CD14-positive monocyte (primary cell): ENCODE measurements at places on chromosomes 2 and 18.

DNA sequence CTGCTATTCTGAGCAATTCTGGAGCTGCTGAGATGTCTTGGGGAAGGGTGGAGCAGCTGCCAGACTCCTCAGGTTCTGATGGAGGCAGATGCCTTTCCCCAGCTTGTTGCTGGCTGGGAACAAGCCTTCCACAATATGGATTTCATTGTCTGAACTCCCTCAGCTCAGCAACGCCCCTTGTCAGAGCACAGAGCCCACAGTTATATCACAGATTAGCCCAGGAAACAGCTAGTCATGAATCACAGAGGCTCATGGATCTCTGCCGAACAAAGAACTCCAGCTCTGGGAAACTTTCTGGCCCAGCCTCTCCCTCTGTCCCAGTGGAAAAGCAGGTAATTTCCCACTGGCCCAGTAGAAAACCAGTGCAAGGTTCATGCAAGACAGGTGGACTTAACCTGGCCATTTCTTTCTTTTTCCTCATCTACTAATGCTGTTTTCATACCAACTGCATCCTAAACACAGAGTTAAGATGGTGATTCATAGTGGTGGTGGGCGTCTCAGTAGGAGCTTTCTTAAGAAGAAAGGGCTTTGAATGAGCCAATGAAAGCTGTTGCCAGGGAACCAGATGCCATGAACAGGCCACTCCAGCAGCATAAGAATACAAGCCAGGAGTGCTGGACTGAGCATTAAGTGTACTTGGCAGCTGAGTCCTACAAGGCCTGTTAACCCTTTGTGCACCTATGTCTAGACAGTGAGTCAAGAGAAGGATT is 8.7 kb upstream of the KIAA2012 start:
- no peaks in the 10 kb centered on the region for H3K4me1 ChIP-seq
- no peaks in the 10 kb centered on the region for H3K27me3 ChIP-seq
- H3K4me3 ChIP-seq, result no peak overlapping the region
- DNase-seq, result no peak

GRCh38 chr2:106159866-106160785 is 34.0 kb downstream of the UXS1 start:
- DNase-seq, result peak; percentile 57
- no peaks in the 10 kb centered on the region for H3K27me3 ChIP-seq
- H3K27ac ChIP-seq, result peak overlapping the region; percentile 2
- peak overlapping the region; percentile 1 for H3K4me3 ChIP-seq

- no peak for DNase-seq
- no peaks in the 10 kb centered on the region for H3K36me3 ChIP-seq
- H3K4me1 ChIP-seq, result no peaks in the 10 kb centered on the region
- H3K27ac ChIP-seq, result no peak overlapping the region
- no peak overlapping the region for H3K4me3 ChIP-seq
- H3K27me3 ChIP-seq, result no peaks in the 10 kb centered on the region
Observed at GRCh38 chr18:51655327-51655698, 457.8 kb upstream of the MEX3C start.

GRCh38 chr2:214765180-214765579 is 44.3 kb downstream of the BARD1 start:
- H3K36me3 ChIP-seq, result peaks cover 23% of the 10 kb centered on the region
- no peak overlapping the region for H3K4me3 ChIP-seq
- H3K27me3 ChIP-seq, result no peaks in the 10 kb centered on the region
- no peaks in the 10 kb centered on the region for H3K4me1 ChIP-seq

DNA sequence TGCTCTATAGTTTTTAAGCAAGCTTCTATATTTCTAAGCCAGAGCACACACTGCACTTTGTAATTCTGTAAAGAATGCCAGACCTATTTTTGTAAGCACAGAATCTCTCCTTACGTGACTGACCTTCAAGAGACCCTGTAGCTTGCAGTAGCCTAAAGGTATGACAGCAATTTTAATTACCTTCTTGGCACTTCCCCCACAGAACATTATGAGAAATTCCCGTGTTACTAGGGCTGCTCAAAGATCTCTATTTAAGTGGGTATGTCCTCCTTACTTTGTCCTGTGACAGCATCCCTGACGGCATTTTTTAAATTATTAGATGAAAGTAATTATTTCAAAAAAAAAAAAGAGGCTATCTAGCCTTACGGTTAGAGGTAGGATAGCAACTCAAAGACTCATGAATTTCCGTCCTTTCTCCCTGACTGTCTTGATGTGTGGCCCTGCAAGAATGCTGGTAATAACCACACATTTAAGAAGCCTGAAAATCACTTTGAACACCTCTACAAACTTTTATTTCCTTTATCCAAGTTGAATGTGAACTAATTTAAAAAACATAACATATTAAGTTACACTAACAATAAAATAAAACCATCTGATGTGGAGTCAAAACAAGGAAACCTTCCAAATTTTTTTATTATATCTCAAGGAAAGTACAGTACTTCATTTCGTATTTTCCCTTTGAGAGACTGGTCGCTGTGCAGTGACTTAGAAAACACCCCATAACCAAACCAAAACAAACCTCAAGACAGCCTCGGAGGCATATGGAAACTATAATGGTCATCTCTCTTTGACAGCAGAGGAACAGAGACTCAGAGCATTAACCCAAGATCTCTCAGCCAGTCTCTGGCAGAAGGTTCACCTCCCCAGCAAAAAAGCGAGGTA is 54.9 kb downstream of the THUMPD2 start:
- no peaks in the 10 kb centered on the region for H3K27me3 ChIP-seq
- no peak for DNase-seq
- H3K4me3 ChIP-seq, result no peak overlapping the region

DNA sequence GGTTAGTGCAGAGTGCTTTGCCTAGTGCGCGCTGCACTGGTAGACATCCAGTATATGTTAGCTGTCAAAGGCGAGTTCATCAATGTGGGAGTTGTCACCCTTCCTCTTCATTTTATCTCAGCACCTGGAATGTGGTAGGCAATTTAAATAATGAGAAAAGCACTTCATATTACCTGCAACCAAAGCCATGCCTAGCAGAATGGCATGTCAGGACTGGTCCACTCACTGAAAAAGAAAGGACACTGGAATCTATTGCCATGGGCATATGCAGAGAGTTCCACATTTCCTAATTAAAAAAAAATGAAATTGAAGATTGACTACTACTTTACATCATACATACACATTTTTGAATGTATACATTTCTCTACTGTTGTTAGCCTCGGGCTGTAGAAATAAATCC is 139.6 kb downstream of the PAX3 start:
- no peaks in the 10 kb centered on the region for H3K4me1 ChIP-seq
- no peak overlapping the region for H3K27ac ChIP-seq
- H3K27me3 ChIP-seq, result no peaks in the 10 kb centered on the region

- H3K27me3 ChIP-seq, result no peaks in the 10 kb centered on the region
- DNase-seq, result no peak
- H3K4me3 ChIP-seq, result no peak overlapping the region
- H3K36me3 ChIP-seq, result no peaks in the 10 kb centered on the region
- peaks cover 7% of the 10 kb centered on the region for H3K4me1 ChIP-seq
- no peak overlapping the region for H3K27ac ChIP-seq
Observed at GRCh38 chr18:13433685-13434084, 215.1 kb downstream of the LDLRAD4 start.

- no peak for DNase-seq
- H3K27ac ChIP-seq, result no peak overlapping the region
- no peaks in the 10 kb centered on the region for H3K4me1 ChIP-seq
- peaks cover 5% of the 10 kb centered on the region for H3K36me3 ChIP-seq
Observed at GRCh38 chr2:189553504-189554088, 27.0 kb downstream of the SLC40A1 start.

DNA sequence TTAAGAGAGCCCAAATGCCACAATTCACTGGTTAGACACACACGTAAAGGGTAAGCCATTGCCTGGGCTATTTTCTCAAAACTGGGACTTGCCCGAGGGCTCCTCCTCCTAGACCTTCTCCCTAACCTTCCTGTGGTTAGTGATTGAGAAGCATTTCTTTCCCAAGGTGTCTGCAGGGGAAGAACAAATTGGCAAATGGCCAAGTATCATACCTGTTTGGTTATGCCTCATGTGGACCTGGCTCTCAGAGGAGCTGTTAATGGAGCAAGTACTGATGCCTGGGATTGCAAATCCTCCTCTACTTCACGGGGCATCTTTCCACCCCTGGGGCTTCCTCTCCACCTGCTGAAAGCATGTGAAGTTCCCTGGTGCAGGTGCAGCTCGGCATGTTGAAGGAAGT is 187.5 kb upstream of the CYRIA start:
- DNase-seq, result no peak
- no peaks in the 10 kb centered on the region for H3K27me3 ChIP-seq
- no peaks in the 10 kb centered on the region for H3K36me3 ChIP-seq
- H3K4me1 ChIP-seq, result no peaks in the 10 kb centered on the region
- no peak overlapping the region for H3K27ac ChIP-seq

DNA sequence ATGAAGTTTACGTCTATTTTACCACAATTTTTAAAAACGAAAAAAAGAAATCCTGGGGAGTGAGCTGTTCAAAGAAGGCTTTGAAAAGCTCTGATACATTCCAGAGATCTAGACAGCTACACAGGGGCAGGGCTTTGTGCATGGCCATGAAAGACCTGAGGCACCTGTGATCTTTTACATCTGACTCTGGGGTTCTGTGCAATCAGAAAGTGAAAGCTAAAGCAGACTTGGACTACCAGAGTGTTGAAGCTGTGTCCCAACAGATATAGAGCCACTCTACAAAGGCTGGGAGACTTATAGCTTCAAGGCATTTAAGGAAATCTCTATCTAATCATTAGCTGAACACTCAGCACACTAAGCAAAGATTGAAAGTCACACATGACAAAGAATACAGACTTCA is 34.1 kb downstream of the PARD6G start:
- H3K4me1 ChIP-seq, result no peaks in the 10 kb centered on the region
- no peaks in the 10 kb centered on the region for H3K27me3 ChIP-seq
- no peak overlapping the region for H3K4me3 ChIP-seq
- H3K27ac ChIP-seq, result no peak overlapping the region

DNA sequence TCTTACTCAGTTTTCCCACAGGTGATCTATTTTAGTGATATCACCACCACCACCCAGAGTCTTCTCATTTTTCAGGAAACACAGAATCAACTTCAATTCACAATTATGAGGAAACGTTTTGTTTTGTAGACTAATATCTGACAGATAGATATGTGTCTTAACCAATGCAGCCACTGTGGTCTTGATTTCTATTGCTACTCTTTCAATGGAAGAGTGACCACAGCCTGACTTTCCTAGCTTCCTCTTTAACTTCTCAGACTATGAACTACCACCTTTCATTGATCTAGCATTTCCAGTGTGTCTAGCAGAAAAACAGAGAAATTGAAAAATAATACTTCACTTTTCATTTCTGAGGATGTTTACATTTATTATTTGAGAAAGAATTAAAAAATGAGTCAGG is 20.5 kb downstream of the ADAM17 start:
- no peak for DNase-seq
- H3K36me3 ChIP-seq, result peaks cover 22% of the 10 kb centered on the region
- H3K27me3 ChIP-seq, result no peaks in the 10 kb centered on the region

- peaks cover 23% of the 10 kb centered on the region for H3K27me3 ChIP-seq
- no peaks in the 10 kb centered on the region for H3K4me1 ChIP-seq
- DNase-seq, result no peak
- H3K27ac ChIP-seq, result no peak overlapping the region
- H3K36me3 ChIP-seq, result peaks cover 48% of the 10 kb centered on the region
Observed at GRCh38 chr2:219507581-219508443, 6.5 kb upstream of the ASIC4 start.

DNA sequence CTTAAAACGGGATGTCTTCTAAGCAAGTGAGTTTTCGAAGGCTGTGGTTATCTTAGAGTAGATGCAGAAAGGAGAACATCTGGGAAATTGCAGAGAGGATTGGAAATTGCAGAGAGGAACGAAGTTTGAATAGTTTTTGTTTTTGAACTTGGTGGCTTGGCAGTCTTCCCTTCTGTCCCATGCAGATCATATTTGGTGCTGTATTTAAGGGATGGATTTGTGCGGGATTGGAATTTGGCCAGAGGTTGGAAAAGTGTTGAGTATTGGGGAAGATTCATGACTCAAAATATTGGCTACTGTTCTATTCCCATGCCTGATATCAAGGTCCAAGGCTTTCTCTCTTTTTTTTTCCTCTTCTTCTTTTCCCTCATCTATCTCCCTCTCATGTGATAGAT is 18.2 kb downstream of the PTPRM start:
- H3K4me1 ChIP-seq, result peaks cover under 1% of the 10 kb centered on the region
- H3K27me3 ChIP-seq, result no peaks in the 10 kb centered on the region
- no peaks in the 10 kb centered on the region for H3K36me3 ChIP-seq
- H3K4me3 ChIP-seq, result no peak overlapping the region
- H3K27ac ChIP-seq, result no peak overlapping the region
- DNase-seq, result no peak

DNA sequence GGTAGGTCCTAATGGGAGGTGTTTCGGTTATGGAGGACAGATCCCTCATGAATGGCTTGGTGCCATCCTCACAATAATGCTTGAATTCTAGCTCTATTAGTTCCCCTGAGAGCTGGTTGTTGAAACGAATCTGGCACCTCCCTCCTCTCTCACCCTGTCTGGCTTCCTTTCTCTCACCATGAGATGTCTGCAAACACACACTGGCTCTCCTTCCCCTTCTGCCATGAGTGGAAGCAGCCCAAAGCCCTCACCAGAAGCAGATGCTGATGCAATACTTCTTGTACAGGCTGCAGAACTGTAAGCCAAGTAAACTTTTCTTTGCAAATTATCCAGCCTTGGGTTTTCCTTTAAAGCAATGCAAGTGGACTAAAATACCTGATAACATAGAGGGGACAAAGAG is 86.6 kb downstream of the RND3 start:
- no peaks in the 10 kb centered on the region for H3K27me3 ChIP-seq
- H3K4me3 ChIP-seq, result no peak overlapping the region
- H3K36me3 ChIP-seq, result no peaks in the 10 kb centered on the region
- no peak for DNase-seq
- H3K4me1 ChIP-seq, result no peaks in the 10 kb centered on the region

DNA sequence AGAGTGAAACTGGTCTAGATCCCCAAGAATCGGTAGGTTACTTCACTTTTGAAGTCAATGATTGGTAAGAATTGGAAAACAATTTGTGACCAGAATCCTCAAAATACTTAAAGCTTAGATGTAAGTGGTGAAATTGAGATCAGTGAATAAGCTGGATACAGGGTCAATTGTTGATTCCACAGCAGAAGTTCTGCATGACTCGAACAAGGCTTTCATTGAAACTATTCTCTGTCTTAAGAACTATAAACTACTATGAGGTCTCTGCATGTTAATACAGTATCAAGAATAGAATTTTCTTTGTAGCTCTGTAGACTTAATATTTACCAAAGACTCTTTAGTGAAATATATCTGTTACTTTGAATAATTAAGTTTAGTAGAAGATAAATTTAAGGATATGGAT is 324.2 kb upstream of the FIGN start:
- no peak for DNase-seq
- no peak overlapping the region for H3K4me3 ChIP-seq
- H3K27me3 ChIP-seq, result no peaks in the 10 kb centered on the region
- H3K4me1 ChIP-seq, result no peaks in the 10 kb centered on the region
- H3K27ac ChIP-seq, result no peak overlapping the region
